ENCODE measurements at places on chromosomes 3 and 15. TPM values are rescaled to one million over a fixed set of nuclear protein-coding genes. Genes with fewer than 3 reads are reported as not detected.

DNA sequence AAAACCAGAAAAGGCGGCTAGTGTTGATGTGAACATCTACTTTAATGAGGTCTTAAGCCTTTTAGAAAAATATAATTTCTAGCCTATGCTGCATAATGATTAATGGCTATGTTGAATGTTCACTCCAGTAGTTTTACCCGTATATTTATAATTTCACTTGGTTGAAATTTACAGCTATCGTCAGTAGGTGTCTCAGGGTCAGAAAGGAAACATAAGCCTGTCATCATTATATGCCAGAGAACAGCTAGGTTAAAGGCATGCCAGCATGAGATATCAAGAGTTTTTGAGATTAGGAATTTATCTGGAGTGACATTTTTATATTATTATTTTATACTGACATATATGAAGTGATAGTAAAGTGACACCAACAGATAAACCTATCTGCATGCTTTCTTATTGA, 904.1 kb downstream of the OTOL1 start:
- no peak for DNase-seq

GRCh38 chr15:55659481-55659880, 71.3 kb upstream of the PYGO1 start:
- no peak for DNase-seq

DNA sequence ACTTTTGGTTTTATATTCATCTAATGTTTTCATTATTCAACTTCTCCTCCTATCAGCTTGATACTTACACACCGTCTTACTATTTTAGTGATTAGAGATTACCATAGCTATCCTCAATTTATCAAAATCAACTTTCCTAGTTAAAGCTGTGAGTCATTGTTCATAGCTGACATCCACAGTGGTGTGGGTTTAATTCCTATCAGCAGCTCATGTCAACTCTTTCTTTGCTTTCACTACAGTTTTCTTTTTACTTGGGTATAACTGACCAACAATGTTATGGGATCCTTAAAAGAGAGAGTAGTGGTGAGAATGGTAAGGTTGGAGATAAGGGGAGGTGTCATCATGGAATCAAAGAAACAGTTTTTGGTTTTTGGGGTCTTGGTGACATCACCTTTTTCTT, 112.7 kb downstream of the NFKBIZ start:
- no peak for DNase-seq

- DNase-seq, result no peak
Observed at GRCh38 chr3:141246958-141247301, 15.3 kb downstream of the PXYLP1 start.

- DNase-seq, result peak; percentile 83
Observed at GRCh38 chr3:27368831-27369607, at the start of gene NEK10. Gene NEK10, minus strand, starts transcription at chr3:27369383. Its CDS starts 16,501 bp downstream, at chr3:27352882.

GRCh38 chr15:80591938-80592825, 102.9 kb upstream of the ABHD17C start:
- no peak for DNase-seq

- DNase-seq, result no peak
Observed at GRCh38 chr3:105649480-105649879, 219.3 kb downstream of the CBLB start.

DNA sequence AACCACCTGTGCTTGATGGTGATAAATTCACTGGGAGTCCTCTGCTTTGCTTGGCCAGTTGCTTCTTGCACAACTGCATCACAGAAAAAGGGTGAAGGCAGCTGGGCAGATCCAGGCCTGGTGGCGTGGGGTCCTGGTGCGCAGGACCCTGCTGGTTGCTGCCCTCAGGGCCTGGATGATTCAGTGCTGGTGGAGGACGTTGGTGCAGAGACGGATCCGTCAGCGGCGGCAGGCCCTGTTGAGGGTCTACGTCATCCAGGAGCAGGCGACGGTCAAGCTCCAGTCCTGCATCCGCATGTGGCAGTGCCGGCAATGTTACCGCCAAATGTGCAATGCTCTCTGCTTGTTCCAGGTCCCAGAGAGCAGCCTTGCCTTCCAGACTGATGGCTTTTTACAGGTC, 31.1 kb upstream of the IQCF2 start:
- no peak for DNase-seq

GRCh38 chr15:89631902-89632264, 23.4 kb downstream of the KIF7 start:
- no peak for DNase-seq

- DNase-seq, result no peak
Observed at GRCh38 chr15:79083154-79083553, 7.4 kb downstream of the RASGRF1 start.

GRCh38 chr3:124168271-124168670, 176.3 kb upstream of the ROPN1 start:
- peak; percentile 13 for DNase-seq

The SLC6A1 gene
- not detected for polyA plus RNA-seq

The ATOSA gene
- polyA plus RNA-seq, result 4.2 TPM

The CPB1 gene
- polyA plus RNA-seq, result not detected

Measured in mammary epithelial cell (primary cell).